ENCODE measurements at places on chromosomes 6 and 20. TPM values are rescaled to one million over a fixed set of nuclear protein-coding genes. Genes with fewer than 3 reads are reported as not detected.

DNA sequence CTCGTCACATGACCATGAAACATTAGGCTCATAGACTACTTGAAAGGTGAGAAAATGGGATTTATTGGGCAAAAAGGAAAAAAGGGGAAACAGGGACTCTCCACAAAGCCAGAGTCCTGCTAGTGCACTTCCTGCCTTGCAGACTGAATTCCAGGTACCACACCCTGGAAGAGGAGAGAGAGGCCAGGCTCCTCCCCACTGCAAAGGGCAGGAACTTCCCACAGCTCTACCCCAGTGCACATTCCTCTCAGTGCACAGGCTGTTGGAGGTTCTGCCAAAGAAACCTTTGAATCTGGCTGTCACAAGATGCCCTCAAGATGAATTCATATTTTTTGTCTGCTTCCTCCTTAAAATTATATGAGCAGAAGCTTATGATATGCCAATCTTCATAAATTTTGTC, 920.4 kb upstream of the GJE1 start:
- no peak overlapping the region for H3K4me3 ChIP-seq
- H3K4me1 ChIP-seq, result no peaks in the 10 kb centered on the region
- DNase-seq, result no peak
- no peaks in the 10 kb centered on the region for H3K27me3 ChIP-seq

DNA sequence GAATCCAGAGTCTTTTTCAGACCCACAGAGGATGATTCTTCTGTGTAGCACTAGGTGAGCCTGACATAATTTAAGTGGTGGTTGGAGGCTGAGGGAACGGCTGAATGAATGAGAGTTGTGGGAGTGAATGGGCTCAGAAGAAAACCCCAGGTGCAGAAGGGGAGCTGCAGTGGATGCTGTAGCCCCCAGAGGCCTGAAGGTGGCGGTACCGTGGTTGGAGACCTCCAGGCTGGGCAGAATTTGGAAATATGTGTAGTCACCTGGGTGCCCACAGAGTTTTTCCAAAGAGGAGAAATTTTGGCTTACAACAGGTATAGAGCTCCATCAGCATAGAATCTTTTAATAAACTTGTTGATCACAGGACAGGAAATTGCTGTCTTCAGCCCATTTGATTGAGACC, 6.5 kb upstream of the RAET1G start:
- H3K36me3 ChIP-seq, result no peaks in the 10 kb centered on the region
- no peak for DNase-seq
- peaks cover 16% of the 10 kb centered on the region for H3K4me1 ChIP-seq
- H3K27me3 ChIP-seq, result no peaks in the 10 kb centered on the region

DNA sequence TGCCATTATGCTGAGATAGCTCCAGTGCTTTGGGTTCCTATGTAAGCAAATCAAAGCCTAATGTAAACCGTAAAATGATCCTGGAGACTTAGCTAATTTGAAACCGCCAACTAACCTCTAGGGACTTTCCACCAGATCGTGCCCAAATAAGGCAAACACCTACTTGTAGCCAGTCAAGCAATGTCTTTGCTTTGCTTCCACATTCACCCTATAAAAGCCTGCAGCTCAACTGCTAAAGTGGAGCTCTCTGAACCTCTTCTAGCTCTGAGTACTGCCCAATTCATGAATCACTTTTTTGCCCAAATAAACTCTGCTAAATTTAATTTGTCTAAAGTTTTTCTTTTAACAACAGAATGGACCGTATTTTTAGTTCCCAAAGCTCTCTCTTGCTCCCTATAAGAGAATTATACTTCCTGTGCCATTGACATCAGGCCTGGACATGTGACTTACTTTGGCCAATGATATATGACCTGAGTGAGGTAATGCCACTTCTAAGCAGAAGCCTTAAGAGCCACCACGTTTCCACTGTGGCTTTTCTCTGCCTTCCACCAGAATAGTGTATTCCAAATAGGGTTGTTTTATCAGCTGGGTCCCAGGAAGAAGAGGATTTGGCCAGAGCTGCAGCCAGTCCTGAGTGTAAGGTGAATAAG, 34.8 kb upstream of the PSMF1 start:
- no peak overlapping the region for H3K4me3 ChIP-seq
- no peaks in the 10 kb centered on the region for H3K4me1 ChIP-seq
- no peak for DNase-seq
- no peaks in the 10 kb centered on the region for H3K27me3 ChIP-seq
- H3K27ac ChIP-seq, result no peak overlapping the region

Gene TRIM40
- total RNA-seq, result not detected

GRCh38 chr20:22063753-22064152, 358.3 kb downstream of the PAX1 start:
- H3K27ac ChIP-seq, result no peak overlapping the region
- no peak overlapping the region for H3K4me3 ChIP-seq
- H3K4me1 ChIP-seq, result no peaks in the 10 kb centered on the region

- H3K4me1 ChIP-seq, result no peaks in the 10 kb centered on the region
- no peak for DNase-seq
- H3K27me3 ChIP-seq, result no peaks in the 10 kb centered on the region
- no peaks in the 10 kb centered on the region for H3K36me3 ChIP-seq
- H3K4me3 ChIP-seq, result no peak overlapping the region
Observed at GRCh38 chr6:64990652-64991304, 716.2 kb downstream of the EYS start.

- H3K4me1 ChIP-seq, result peaks cover 41% of the 10 kb centered on the region
- DNase-seq, result peak; percentile 52
- no peaks in the 10 kb centered on the region for H3K36me3 ChIP-seq
Observed at GRCh38 chr6:52551483-52552277, 25.2 kb downstream of the TRAM2 start.

GRCh38 chr6:138455746-138456400, 43.4 kb downstream of the NHSL1 start:
- peaks cover 15% of the 10 kb centered on the region for H3K4me1 ChIP-seq
- no peaks in the 10 kb centered on the region for H3K27me3 ChIP-seq
- no peaks in the 10 kb centered on the region for H3K36me3 ChIP-seq
- H3K4me3 ChIP-seq, result peak overlapping the region; percentile 3

DNA sequence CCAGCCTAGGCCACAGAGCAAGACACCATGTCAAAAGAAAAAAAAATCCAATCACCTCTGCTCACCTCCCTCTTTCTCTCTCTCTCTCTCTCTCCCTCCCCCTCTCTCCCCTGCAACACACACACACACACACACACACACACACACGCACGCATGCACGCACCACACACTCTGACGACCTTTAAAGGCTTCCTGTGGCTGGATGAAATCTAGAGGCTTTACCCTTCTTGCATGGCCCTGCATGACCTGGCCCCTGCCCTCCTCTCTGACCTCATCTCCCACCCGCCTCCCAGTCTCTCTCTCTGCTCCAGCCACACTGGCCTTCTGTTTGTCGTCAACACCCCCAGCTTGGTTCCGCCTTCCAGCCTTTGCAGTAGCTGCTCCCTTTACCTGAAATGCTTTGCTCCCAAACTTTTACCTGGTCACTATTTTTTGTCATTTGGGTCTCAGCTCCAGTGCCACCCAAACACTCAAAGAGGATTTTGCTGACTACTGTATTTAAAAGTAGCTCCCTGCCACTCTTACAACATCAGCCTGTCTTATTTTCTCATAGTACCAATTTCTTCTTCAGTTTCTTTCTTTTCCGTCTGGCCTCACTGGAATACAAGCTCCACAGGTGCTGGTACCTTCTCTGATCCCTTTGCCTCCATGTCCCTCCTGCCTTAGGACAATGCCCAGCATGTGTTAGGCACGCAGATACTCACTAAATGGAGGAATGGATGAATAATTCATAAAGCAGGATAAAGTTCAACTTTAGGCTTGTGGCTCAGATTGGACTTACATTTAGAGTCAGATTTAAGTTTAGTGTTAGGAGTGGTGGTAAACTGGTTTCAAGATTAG, 4.3 kb upstream of the LTA start:
- no peak for DNase-seq
- H3K4me3 ChIP-seq, result no peak overlapping the region
- no peaks in the 10 kb centered on the region for H3K27me3 ChIP-seq
- no peak overlapping the region for H3K27ac ChIP-seq

GRCh38 chr6:135759831-135760230, 91.7 kb upstream of the PDE7B start:
- no peak overlapping the region for H3K27ac ChIP-seq
- no peaks in the 10 kb centered on the region for H3K27me3 ChIP-seq
- H3K36me3 ChIP-seq, result no peaks in the 10 kb centered on the region
- no peaks in the 10 kb centered on the region for H3K4me1 ChIP-seq
- no peak for DNase-seq

Gene SMAP1
- 34.4 TPM for total RNA-seq

DNA sequence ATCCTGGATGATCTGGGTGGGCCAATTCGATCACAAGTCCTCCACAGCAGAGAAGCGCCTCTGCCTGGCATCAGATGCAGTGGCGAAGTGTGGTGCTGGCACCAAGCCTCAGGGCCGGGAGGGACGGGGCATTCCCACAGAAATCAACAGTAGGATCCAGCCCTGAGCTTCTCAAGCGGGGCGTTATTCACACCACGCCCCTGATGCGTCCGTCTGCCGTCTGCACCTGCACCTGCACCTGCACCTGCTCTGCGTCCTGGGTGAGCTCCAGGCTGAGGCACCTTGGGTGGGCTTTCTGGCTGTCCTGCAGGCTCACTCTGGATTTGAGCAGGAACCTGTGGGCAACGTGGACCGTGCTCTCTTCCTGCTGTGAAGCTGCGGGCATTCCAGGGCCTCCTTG, 13.8 kb upstream of the NTSR1 start:
- H3K27me3 ChIP-seq, result no peaks in the 10 kb centered on the region
- DNase-seq, result no peak
- H3K4me1 ChIP-seq, result no peaks in the 10 kb centered on the region
- no peak overlapping the region for H3K4me3 ChIP-seq

- DNase-seq, result no peak
- H3K4me1 ChIP-seq, result no peaks in the 10 kb centered on the region
- H3K27me3 ChIP-seq, result no peaks in the 10 kb centered on the region
- no peaks in the 10 kb centered on the region for H3K36me3 ChIP-seq
Observed at GRCh38 chr6:135072753-135073152, 18.1 kb upstream of the HBS1L start.

Gene PRPH2
- total RNA-seq, result not detected

Gene RUNX2
- 7.0 TPM for total RNA-seq

Gene SNPH
- 17.3 TPM for total RNA-seq

DNA sequence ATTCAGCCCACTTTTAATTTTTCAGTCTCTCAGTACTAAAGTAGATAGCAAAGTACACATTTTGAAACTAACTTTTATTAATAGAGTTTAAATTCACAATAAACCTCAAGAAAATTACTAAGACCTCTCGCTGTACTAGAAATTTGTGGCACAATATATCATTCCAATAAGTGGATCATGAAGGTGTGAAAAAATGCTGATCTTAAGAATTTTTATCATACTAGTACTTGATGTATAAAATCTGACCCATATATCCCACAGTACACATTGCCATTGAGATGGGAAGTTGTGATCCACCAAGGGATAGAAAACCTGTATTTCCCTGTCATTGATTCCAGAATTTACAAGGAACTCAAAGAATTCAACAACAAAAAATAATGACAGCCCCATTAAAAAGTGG, 85.7 kb downstream of the DCDC2 start:
- no peak for DNase-seq
- H3K4me1 ChIP-seq, result no peaks in the 10 kb centered on the region
- H3K36me3 ChIP-seq, result no peaks in the 10 kb centered on the region
- no peak overlapping the region for H3K27ac ChIP-seq
- no peak overlapping the region for H3K4me3 ChIP-seq

GRCh38 chr6:140153703-140154102, 779.3 kb upstream of the CITED2 start:
- no peaks in the 10 kb centered on the region for H3K4me1 ChIP-seq
- H3K27ac ChIP-seq, result no peak overlapping the region
- no peaks in the 10 kb centered on the region for H3K27me3 ChIP-seq
- no peak for DNase-seq
- no peaks in the 10 kb centered on the region for H3K36me3 ChIP-seq

DNA sequence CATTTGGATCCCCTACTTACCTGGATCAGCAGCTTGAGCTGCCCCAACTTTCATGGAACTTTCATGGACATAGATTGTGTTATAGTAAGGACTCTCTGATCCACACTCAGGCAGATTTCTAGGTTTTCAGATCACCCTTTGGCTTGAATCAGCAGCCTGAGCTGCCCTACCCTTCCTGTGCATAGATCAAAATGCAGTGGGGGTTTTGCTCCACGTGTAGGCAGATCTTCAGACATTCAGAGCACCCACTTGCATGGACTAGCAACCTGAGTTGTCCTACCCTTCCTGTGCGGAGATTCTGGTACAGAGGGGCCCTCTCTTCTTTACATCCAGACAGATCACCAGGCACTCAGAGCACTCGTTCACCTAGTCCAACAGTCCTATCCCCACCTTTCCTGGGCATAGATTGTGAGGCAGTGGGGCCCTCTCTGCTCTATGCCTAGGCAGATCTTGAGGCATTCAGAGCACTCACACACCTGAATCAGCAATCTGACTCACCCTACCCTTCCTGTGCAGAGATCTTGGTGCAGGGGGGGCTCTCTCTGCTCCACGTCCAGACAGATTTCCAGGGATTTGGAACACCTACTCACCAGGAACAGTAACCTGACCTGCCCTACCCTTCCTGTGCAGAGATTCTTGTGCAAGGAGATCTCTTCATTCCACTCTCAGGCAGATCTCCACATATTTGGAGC, 705.2 kb upstream of the NRSN1 start:
- no peak overlapping the region for H3K27ac ChIP-seq
- H3K36me3 ChIP-seq, result no peaks in the 10 kb centered on the region
- H3K27me3 ChIP-seq, result no peaks in the 10 kb centered on the region
- H3K4me1 ChIP-seq, result no peaks in the 10 kb centered on the region
- no peak for DNase-seq

DNA sequence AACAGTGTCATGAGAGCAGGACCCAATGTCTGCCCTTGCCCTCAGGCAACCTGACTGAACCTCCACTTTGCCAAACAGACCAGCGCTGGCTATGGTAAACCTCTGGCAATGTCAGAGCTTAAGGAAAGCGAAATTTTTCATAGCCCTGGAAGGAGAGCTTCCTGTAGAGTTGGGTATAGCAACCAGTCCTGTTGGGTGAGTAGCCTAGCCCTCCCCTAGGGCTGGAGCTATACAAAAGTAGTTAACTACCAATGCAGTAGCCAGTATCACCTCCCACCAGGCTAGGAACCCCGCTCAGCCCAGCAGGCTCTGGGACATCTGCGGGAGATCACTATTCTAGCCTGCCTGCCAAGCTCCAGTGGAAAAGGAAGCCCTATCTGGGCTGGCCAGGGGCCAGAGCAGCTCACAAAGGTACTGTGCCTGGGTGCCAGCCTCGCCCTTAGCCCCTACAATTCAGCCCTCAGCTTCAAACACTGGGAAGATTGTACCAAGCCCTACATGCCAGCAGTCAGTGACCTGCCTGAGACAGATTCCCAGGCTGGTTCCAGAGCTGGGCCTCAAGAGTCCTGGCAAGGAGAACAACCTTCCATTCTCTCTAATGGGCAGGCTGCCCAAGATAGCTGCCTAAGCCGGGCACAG, 7.9 kb downstream of the WFDC3 start:
- peak; percentile 49 for DNase-seq
- H3K4me1 ChIP-seq, result peaks cover 32% of the 10 kb centered on the region
- no peaks in the 10 kb centered on the region for H3K36me3 ChIP-seq
- H3K27me3 ChIP-seq, result no peaks in the 10 kb centered on the region

DNA sequence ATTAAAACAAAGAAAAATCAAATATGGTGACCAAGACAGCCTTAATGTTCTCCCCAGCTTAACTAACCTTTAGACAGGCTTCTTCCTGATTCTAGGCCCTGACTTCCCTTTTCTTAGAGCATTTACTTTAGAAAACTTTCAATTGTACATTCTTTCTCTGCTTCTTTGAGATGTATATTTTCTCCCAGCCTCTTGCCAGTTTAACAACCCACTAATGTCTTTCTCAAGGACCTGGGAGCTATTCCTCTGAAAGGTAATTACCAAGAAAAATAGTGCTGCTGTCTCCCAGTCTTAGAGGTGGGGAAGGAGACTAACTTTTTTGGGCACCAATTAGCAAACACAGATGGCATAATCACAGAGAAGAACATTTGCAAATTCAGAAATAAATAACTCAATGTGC, 62.8 kb upstream of the KCNQ5 start:
- no peak for DNase-seq
- no peaks in the 10 kb centered on the region for H3K36me3 ChIP-seq
- H3K27ac ChIP-seq, result no peak overlapping the region
- no peaks in the 10 kb centered on the region for H3K4me1 ChIP-seq
- no peaks in the 10 kb centered on the region for H3K27me3 ChIP-seq

Data from upper lobe of left lung (tissue), 6 donors.